ENCODE measurements at places on chromosomes 2 and 18.

DNA sequence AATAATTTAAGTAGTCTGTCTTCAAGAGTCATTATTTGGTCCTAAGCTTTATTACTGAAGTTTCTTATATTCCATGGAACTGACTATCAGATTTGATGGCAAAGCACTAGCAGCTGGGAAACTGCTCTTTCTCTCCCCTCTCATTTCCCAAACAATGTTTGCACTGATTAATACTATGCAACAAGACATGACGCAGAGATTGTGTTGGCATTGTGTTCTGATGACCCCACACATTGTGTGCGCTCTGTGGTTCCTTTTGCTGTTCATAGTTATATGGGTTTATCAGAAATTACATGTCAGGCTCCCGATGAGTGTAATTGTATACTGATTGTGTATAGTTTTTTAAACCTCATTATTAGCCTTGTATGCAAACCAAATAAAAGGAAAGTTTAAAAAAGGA is 331.6 kb upstream of the FANCL start:
- DNase-seq, result no peak

DNA sequence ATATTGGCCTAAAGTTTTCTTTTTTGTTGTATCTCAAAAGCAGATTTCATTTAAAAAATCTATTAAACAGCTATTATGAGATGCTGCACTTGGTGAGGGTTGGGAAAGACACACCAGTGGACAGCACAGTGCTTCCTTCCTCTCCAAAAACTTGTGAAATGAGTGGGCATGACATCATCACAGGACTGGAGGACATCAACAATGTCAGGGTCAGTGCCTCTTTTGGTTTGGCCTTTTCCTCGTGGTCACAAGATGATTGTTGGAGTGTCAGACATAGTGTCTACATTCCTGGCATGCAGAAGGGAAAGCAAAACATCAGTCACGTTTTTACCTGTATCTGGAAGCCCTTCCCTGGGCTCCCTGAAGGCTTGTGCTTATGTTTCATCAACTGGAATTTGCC is 49.6 kb downstream of the IL1R2 start:
- no peak for DNase-seq

- no peak for DNase-seq
These were observed 79.3 kb downstream of the SH3RF3 start for GRCh38 chr2:109208071-109208950.

- no peak for DNase-seq
These were observed 306.0 kb downstream of the CLIP4 start for GRCh38 chr2:29420999-29421782.

- no peak for DNase-seq
These were observed 148.4 kb upstream of the CAVIN2 start for GRCh38 chr2:191995285-191995684.

- no peak for DNase-seq
These were observed 768.9 kb upstream of the KLHL29 start for GRCh38 chr2:22616031-22616430.

GRCh38 chr2:18194161-18194560 is 315.7 kb downstream of the KCNS3 start:
- no peak for DNase-seq

DNA sequence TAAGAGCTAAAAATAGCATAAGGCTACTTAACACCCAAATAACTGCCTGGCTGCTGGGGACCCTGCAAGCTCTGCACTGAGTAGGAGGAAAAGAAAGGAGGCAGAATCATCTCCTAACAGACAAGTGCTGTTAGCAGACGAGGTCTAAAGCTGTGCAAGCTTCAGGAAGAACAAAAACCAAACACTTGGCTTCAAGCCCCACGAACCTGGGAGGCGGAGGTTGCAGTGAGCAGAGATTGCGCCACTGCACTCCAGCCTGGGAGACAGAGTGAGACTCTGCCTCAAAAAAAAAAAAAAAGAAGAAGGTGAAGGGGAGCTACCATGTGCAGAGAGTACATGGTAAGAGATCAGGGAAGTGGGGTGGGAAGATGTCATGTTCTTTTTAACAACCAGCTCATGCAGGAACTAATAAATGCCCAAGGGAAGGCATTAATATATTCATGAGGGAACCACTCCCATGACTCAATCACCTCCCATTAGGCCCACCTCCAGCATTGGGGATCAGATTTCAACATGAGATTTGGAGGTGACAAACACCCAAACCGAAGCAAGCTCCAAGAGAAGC is 28.8 kb upstream of the INO80C start:
- DNase-seq, result no peak

GRCh38 chr2:98664323-98664722 is 55.9 kb downstream of the UNC50 start:
- no peak for DNase-seq

GRCh38 chr2:228876276-228876675 is 394.8 kb downstream of the PID1 start:
- DNase-seq, result no peak

DNA sequence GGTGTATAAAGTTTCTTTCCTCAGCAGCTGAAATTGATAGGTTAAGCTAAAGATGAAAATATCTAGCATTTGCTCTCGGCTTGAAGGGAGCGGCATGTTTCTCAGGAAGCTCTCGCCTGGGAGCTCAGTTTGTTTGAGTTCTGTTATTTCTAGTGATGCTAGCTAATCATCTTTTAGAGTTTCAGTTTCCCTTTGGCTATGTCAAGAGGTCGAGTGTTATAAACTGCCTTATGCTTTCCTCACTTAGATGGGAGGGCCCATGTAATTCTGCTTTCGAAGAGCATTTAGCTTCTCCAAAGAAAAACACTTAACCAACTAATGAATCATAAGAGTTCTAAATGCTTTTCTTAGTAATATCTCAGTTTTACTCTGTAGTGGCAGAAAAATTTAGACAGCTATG is 33.6 kb downstream of the PLCL1 start:
- DNase-seq, result no peak

GRCh38 chr2:31523871-31524492 is 56.8 kb downstream of the SRD5A2 start:
- DNase-seq, result peak; percentile 20

DNA sequence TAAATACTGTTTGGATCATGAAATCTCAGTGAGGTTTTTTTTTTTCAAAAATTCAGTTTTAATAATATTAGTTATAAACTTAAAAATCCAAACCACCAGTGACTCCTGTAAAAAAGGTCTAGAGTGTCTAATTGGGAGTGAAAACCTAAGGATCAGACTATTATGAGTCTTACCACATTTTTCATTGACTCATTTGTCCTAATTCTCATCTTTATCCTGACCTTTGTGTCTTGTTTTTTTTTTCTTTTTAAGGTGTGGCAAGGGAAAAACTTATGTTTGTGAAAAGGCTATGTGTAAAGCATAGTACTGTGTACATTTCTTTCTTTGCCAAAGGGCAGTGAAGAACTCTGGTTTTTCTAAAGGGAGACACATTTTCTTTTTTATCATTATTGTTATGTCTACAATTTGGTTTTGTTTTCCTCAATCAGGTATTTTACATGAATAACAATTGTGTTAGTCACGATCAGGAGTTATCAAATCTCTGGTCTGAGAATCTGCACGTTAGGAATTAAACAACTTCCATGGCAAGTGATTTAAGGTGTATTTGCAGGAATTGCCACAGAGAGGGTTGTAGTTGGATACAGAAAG is 52.6 kb downstream of the RHBDD1 start:
- DNase-seq, result no peak

GRCh38 chr2:158686210-158686691 is 108.9 kb upstream of the DAPL1 start:
- no peak for DNase-seq

- DNase-seq, result no peak
These were observed 21.6 kb upstream of the VPS4B start for GRCh38 chr18:63443829-63444228.

GRCh38 chr18:8988260-8988871 is 114.1 kb upstream of the NDUFV2 start:
- peak; percentile 60 for DNase-seq

- no peak for DNase-seq
These were observed 194.8 kb downstream of the ZEB2 start for GRCh38 chr2:144325086-144325485.

GRCh38 chr2:11419781-11420180 is 46.2 kb downstream of the E2F6 start:
- DNase-seq, result no peak

GRCh38 chr2:89845532-89845931 is 1154.1 kb downstream of the RPIA start:
- no peak for DNase-seq

- no peak for DNase-seq
These were observed 213.1 kb upstream of the GULP1 start for GRCh38 chr2:188078534-188078933.

DNA sequence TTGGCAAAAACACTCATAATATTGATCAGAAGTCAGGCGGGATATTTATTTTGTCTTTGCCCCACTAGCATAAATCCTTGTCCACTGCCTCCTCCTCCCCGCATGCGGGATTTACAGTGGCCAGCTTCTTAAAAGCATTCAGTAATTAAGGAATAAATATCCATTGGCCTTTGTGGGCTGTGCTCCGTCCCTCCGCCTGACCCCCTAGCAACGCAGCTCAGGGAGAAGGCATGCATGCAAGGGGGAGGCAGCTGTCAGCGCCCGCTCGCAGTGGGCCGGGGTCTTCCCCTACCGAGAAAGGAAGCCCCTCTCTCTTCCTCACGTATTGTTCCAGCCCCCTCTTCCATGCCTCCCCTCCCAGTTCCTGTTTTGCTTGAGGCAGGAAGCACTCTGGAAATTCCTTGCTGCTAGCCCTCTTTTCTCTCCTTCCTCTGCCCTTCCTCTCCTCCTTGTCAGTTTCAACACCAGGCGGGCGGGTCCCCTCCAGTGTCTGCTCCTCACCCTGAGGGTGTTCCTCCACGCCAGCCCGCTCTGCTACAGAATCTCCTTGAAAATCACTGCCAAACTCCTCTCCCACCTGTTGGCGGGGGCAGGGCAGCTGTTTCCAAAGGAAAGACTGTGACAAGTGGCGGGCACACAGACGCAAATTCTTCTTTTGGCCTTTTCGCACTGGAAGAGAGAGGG is 60.1 kb downstream of the GBX2 start:
- no peak for DNase-seq

DNA sequence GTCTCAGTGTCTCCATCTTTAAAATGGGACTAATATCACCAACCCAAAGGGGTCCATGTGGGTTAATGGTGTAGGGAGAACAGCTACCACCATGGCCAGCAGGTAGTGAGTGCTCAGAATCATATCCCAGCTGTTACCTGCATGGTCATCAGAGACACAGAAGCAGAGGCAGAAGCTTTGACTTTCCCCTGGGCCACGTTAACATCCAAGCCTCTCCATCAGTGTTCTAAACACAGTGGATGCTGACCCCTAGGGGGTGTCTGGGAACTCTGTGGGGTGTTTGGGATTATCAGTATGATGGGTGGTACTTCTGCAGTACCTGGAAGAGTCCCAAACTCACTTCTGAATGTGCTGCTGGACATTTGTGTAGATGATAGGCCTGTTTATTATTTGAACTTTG is 93.6 kb downstream of the GYPC start:
- DNase-seq, result no peak
